Ascending aorta (tissue), 2 donors: ENCODE measurements at places on chromosomes 3 and 15.

DNA sequence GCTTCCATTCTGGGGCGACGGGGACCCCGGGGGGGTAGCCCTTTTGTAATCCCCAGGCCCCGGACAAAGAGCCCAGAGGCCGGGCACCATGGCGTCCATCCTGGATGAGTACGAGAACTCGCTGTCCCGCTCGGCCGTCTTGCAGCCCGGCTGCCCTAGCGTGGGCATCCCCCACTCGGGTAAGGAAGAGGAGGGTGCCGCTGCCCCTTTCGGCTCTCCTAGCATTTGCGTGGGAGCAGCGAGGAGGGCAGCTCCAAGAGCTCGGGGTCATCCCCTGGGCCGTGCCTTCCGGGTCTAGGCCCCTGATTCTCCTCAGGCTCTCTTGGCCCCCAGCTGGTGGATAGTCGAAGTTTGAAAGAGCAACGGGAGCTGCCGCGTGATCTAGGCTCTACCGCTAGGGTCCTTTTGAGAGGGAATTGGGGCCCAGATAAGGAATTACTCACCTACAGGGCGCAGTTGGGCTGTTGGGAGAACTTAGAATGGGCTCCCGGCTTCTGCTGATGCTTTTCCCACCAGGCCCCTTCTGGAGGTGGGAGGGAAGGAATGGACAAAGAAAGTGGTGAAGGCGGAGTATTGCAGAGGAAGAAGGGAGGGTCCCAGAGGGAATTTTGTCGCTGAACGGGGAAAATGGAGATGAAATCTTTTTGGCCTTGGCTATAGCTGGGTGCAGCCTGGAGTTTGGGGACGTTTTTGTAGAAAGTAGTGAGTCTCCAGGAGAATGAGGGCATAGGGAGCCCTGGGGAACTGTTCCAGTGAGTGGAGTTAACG, 615 bp downstream of the VPS18 start:
- no peaks in the 10 kb centered on the region for H3K27me3 ChIP-seq
- peaks cover 19% of the 10 kb centered on the region for H3K36me3 ChIP-seq
- H3K4me3 ChIP-seq: peak overlapping the region; percentile 82
- DNase-seq: peak; percentile 79
- peaks cover 13% of the 10 kb centered on the region for H3K4me1 ChIP-seq

GRCh38 chr3:188853856-188854771, 317.7 kb upstream of the TPRG1 start:
- H3K4me3 ChIP-seq: no peak overlapping the region
- DNase-seq: no peak
- H3K4me1 ChIP-seq: peaks cover 26% of the 10 kb centered on the region
- peak overlapping the region; percentile 61 for H3K27ac ChIP-seq
- no peaks in the 10 kb centered on the region for H3K27me3 ChIP-seq

- no peak for DNase-seq
- no peaks in the 10 kb centered on the region for H3K36me3 ChIP-seq
- peaks cover 6% of the 10 kb centered on the region for H3K4me1 ChIP-seq
- no peaks in the 10 kb centered on the region for H3K27me3 ChIP-seq
- peak overlapping the region; percentile 75 for H3K27ac ChIP-seq
Observed at GRCh38 chr3:8441969-8442559, 59.6 kb upstream of the LMCD1 start.

GRCh38 chr15:58432401-58432800, 610 bp downstream of the LIPC start:
- DNase-seq: no peak
- no peaks in the 10 kb centered on the region for H3K27me3 ChIP-seq
- H3K4me3 ChIP-seq: no peak overlapping the region
- H3K36me3 ChIP-seq: no peaks in the 10 kb centered on the region
- H3K27ac ChIP-seq: no peak overlapping the region
- H3K4me1 ChIP-seq: no peaks in the 10 kb centered on the region

GRCh38 chr3:61080737-61081445, 170.4 kb downstream of the FHIT start:
- H3K4me1 ChIP-seq: no peaks in the 10 kb centered on the region
- H3K4me3 ChIP-seq: no peak overlapping the region
- DNase-seq: no peak
- H3K27me3 ChIP-seq: no peaks in the 10 kb centered on the region

- no peaks in the 10 kb centered on the region for H3K4me1 ChIP-seq
- H3K4me3 ChIP-seq: no peak overlapping the region
- H3K27me3 ChIP-seq: no peaks in the 10 kb centered on the region
- DNase-seq: no peak
Observed at GRCh38 chr3:156788846-156789245, 37.3 kb upstream of the LEKR1 start.

DNA sequence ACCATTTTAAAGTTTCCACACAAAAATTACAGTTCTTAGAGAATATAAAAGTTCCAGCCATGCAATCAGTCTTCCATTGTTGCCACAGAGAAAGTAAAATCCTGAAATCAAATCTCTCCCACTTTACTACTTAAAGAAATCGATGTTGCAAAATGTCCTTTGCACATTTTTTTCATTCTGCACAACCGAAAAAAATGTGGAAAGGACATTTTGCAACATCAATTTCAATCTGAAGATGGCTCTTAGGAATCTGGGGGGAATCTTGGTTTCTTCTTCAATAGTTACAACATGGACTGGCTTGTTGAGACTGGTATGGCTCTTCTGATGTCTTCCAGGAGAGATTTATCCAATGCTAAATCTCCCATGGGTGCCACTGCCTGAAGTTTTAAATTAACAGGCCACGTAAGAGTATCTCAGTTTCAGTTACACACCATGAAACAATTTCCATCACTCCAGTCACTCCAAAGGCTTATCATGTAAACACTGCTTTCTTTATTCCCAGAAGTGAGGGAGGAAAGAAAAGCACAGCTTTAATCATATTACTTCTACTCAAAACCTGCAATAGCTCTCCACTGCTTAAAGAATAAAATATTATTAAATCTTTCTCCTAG, 55.8 kb upstream of the CTNNB1 start:
- H3K4me1 ChIP-seq: no peaks in the 10 kb centered on the region
- no peak overlapping the region for H3K4me3 ChIP-seq

DNA sequence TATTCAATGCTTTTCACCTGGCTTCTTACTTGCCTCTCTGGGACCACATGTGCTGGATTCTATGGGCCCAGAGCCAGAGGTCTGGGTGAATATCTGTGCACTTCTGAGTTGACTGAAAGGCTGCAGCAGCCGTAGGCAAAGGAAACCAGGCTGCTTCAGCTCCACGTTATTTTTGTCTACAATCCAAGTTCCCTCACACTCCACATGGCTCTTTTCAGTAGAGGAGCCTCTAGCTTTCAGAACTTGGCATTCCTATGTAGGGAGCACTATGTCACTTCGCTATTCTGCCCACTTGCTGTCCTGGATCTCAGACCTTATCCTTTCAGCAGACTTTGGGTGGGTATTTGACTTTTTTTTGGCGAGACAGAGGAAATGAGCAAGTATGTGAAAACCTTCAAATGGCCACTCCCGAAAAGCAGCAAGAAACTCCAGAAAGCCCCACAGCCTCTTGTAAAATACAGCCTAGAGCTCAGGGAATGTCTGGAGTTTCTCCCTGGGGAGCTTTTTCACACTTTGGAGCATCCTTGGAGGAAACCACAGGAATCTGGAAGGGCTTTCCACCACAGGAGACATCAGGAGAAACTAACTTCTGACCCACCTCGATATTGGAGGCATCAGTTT, 80.9 kb downstream of the DUT start:
- peaks cover 39% of the 10 kb centered on the region for H3K4me1 ChIP-seq
- peaks cover 5% of the 10 kb centered on the region for H3K36me3 ChIP-seq
- no peaks in the 10 kb centered on the region for H3K27me3 ChIP-seq
- no peak overlapping the region for H3K4me3 ChIP-seq
- H3K27ac ChIP-seq: peak overlapping the region; percentile 70

- no peak overlapping the region for H3K4me3 ChIP-seq
- H3K4me1 ChIP-seq: no peaks in the 10 kb centered on the region
- H3K36me3 ChIP-seq: peaks cover 16% of the 10 kb centered on the region
- H3K27ac ChIP-seq: no peak overlapping the region
Observed at GRCh38 chr3:170862618-170863374, 7.2 kb downstream of the RPL22L1 start.

DNA sequence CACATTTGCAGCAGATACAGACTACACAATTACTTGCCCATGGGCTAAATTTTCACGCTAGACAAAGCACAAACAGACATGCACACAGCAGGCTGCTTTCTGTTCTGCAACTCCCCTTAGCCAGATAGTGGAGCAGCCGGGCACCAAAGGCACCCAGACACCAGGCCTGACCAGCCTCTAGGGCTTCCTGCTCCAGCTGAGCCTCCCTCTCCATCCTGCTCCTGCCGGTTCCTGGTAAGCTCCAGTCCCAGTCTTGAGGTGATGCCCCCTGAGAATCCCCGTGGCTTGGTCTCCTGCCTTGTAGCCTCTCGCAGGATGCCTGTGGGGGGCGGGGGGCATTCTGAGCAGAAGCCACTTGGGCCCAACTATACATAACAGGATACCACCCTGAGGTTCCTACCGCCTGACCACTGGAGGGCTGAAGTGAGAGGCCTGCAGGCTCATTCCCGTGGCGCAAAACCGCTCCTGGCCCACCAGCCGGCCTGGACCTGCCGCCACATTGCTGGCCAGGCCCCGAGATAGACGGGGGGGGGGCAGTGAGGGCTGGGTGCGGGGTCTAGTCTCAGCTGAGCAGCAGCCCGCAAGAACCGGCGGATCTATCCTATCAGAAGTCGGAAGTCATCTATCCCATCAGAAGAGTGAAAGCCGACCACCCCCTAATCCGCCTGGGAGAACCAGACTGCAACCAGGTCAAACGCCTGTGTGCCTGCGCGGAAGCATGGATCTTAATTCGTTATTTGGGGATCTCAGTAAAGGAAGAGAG, 3.9 kb downstream of the FOXL2 start:
- H3K4me3 ChIP-seq: no peak overlapping the region
- H3K27ac ChIP-seq: no peak overlapping the region
